ENCODE measurements at places on chromosomes 7 and 10.

DNA sequence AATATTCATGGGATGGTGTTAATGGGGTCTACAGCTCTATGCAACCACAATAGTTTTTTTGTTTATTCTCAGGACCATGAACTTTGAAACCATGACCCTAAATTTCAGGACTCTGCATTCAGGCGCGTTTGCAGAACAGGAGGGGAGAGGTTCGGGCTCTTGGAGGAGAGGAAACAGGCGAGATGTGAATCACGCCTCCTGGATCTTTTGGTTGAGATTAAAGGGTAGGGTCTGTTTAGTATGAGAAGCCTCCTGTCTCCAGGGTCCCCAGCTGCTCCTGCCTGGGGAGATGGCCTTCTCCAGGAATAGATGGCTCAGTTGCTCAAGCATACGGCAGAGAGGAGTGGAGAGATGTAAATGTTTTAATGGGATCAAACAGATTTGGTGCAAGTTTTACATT lies 18.2 kb downstream of the TLL2 start:
- no peak for DNase-seq

- no peak for DNase-seq
Measured at GRCh38 chr7:94366832-94367231, 27.9 kb upstream of the COL1A2 start.

DNA sequence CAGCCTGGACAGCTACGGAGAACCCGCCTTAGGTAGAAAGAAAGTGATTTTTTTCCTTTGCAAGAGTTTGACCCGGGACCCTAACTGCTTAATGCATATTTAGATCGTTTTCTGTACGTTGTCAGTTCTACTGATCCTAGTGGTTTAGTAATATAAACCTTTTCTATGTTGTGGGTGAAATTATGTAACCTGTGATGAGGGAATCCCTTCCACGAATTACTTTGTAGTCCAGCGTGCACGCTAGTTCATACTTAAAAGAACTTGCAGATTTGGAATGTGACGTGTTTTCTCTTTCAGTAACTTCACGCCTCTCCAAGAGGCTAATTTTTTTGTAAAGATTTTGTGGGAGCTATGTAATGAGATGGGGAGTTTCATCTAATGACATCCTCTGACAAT lies 705 bp downstream of the SLF2 start:
- no peak for DNase-seq

DNA sequence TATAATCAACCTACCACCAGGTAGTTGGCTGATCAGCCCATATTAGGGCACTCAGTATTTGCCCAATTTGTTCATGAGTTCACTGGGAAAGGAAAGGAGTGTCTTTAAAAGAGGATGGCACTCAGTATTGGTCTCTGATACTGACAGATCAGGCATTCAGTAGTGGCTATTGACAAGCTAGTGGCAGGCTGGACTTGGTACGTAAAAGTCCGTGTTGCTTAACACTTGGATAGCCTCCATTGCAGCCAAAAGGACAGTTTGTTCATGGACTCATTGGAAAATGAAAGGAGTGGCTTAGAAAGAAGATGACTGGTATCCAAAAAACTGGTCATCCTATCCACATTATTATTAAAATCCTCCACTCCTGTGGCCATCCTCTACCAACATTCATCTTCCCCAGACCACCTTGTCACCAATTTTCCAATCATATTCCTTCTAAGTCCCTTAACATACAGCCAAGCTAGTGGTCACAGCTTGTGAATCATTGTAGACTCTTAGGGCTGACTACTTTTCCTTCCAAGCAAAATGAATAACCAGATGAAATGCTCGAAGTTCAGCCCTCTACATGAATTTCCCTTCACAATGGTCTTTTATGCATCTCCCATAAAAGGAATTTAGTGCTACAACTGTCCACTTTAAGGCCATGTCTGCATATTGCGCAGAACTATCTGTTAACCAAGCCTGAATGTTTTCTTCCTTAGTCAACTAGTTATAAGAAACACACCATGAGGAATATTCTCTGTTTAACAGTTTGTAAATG lies 78.6 kb upstream of the MAGI2 start:
- no peak for DNase-seq

GRCh38 chr7:37018954-37019353 lies 294.7 kb upstream of the AOAH start:
- DNase-seq = no peak

GRCh38 chr10:83122336-83122735 lies 1017.0 kb upstream of the GHITM start:
- DNase-seq = no peak

- no peak for DNase-seq
Measured at GRCh38 chr10:97991871-97992270, 38.5 kb downstream of the CRTAC1 start.

DNA sequence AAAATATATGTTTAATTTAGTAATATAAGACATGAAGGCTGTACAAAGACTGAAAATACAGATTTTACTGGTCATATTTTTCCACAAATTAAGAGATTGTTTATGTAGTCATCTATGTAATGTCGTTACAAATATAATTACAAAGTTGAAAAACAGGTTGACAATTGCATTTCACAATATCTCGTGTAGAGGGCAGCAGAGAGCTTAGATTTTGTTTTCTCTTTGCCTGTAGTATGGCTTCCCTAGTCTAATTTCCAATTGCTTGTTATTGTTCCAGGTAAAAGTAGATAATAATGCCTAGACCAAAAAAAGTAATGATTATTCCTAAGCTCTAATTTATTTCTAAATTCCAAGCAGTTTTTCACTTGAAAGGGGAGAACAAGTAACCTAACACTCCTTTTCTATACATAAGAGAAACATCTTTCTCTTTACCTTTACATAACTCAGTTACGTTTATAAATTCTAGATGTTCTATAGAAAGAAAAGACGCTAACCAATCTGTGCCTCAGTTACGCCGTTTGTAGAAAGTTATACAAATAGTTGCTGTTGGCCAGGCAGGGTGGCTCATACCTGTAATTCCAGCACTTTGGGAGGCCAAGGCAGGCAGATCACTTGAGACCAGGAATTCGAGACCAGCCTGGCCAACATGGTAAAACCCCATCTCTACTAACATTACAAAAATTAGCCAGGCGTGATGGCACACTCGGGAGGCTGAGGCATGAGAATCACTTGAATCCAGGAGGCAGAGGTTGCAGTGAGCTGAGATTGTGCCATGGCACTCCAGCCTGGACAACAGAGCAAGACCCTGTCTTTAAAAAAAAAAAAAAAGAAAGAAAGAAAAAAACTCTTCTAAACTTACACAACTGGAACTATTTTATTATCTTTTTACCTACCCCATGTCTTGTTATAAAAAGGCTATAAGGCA lies 30.0 kb downstream of the NET1 start:
- peak; percentile 21 for DNase-seq

DNA sequence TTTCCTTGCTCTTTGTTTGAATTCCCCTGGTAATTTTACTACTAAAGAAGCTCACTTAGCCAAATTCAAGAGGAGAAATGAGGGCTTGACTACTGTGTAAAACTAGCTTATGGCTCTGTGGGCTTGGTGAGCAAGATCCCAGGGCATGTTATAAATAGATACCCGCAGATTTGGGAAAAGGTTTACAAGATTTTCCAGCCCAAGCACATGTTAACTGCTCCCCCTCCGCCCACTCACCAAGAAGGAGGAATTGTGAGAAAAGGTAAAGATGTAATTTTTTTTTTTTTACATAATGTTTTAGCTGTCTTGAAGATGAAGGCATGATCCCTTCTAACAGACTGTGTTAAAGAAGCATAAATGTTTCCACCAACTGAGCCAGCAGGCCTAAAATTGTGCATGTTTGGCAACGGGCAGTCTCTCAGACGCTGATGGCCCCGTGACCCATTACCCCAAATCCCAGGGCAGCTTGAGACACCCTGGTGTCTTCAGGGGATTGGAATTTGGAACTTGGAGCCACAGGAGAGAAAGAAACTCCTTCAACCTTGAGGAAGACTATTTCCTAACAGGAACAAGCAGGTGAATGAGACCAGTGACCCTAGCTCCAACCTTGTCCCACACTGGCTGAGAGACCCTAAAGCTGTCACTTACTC lies 429.8 kb upstream of the CELF2 start:
- DNase-seq = peak; percentile 64

GRCh38 chr10:78402591-78402990 lies 368.9 kb downstream of the RPS24 start:
- no peak for DNase-seq

DNA sequence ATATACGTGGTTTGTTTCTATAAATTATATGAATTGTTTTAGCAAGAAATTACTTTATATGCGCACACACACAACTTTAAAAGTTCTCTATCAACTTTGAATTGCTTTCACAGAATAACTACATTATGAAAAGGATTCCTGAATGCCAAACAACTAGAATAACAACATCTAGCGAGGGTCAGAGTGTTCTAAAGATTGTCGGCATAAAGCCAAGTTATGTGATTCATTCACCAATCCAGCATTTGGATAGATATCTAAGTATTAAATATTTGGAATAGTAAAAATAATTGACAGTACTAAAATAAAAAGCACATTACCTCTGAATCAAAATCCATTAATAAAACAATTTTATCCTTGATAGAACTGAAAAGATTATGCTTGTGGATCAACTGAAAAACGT lies 125.3 kb upstream of the AMPH start:
- DNase-seq = no peak

Data from putamen (tissue), 1 donor.